ENCODE measurements at places on chromosomes 2 and 18.

- DNase-seq, result no peak
Observed at GRCh38 chr2:30178618-30179434, 32.0 kb downstream of the YPEL5 start.

DNA sequence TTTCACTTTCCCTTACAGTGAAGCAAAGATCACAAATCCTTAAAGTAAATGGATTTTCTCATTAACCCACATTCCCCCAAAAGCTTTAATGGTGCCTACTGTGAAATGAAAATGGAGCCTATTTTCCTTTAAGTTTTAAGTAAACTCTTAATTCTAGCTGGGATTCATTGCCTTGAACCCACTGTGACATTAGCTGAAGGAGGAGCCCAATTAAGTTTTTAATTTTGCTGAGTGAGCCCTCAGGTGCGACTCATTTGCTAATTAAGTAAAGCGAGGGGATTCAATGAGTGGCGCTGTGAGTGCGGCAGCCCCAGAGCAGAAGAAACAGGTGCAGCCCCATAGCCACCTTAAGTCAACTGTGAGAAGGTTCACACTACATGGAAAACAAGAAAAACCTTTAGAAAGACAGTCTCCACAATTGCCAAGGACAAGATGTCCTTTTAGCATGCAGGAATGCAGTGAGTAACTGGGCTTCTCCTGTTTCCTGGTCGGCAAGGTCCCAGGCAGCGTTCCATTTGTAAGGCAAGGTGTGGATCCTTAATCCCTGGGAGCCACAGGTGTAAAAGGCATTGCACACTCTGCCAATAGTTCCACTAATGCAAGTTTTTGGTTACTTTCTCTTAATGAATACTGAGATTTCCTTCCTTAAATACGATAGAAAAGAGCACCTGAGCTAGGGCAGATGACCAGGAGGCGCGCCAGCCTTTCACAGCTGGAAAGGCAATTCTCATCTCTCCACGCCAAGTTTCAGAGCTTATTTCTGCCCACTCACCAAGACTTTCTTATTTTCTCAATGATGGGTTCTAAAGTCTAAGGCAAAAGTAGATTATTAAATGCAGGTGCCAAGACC is 87.7 kb downstream of the TMEM18 start:
- no peak for DNase-seq

DNA sequence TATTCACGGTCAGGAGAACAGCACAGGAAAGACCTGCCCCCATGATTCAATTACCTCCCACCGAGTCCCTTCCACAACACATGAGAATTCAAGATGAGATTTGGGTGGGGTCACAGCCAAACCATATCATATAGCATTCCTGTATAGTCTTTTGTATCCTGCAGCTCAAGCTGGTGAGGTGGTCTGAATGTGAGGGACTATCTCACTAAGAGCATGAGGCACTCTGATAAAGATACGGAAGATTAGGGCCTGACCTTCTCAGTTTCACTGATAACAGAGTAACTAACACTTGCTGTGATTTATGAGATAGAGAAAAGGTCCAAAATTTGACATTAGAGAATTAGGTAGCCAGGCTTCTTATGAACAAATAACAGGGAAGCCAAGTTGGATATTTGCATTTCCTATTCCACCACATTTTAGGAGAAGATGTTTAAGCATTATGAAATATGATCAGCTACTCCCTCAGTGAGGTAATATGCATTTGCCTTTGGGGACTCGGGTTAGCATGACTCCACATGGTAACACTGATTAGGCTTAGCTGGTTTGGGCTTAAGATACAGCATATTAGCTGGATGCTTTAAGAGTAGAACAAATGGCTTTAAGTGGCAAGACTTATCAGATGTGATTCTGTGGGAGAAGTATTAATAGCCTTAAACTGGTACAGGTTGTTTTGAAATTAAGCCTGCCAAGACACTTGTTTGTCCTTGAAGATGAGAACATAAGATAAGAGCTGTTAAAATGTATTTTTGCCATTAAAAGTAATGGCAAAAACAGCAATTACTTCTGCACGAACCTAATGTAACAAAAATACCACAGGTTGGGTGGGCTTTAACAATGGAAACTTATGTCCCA is 106.9 kb upstream of the MSTN start:
- no peak for DNase-seq

- DNase-seq, result no peak
Observed at GRCh38 chr2:65437392-65438135, 5.2 kb upstream of the SPRED2 start.

DNA sequence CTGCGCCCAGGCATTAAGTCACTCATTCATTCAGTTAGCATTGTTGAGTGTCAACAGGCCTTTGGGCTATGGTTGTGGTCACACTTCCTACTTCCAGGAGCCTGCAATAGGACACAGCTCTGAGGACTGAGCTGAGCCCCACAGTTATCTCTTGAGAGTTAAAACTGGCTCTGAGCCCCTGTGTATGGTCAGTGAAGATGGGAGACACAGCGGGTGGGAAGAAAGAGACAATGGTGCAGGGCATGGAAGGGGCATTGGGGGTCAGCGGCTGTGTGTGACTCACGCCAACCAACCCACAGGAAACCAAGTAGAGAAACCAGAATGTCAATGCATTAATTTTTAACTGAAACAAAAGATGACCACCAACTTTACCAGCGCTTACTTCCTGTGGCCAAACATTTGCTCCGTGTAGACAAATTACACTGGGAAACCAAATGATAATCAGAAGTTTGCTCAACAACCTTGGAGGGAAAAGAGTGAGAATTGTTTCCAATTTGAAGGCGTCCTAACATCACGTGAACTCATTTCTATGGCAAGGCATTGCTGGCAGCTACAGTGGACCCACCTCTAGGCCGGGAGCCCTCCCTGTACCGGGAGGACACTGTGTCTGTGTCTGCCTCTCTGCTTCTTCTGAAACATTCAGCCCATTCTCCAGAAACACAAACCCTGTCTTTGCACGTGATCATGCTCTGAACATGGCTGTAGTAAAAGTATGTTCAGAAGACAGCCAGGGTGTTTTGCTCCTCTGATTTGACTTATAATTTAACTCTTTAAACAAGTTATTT is 212.0 kb upstream of the ID2 start:
- DNase-seq, result no peak
